Central memory CD8-positive, alpha-beta T cell (primary cell): ENCODE measurements at places on chromosomes 7 and 10.

DNA sequence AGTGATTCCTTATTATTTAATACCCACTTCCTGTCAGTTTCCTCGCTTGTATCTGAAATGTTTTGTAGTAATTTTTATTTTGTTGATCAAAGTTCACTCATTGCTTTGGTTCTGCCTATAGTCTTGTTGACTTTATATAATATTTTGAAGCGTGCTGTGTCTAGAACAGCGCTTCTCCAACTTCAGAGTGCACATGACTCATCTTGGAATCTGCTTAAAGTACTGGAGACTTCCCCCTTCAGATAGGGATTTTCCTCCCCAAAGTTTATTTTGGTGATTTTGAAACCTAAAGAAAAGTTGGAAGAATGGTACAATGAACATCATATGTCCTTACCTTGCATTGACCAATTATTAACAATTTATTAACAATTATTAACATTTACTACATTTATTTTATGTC is 5.8 kb downstream of the COMTD1 start:
- H3K27me3 ChIP-seq: no peaks in the 10 kb centered on the region
- H3K4me1 ChIP-seq: peaks cover 38% of the 10 kb centered on the region
- peaks cover 67% of the 10 kb centered on the region for H3K36me3 ChIP-seq
- H3K27ac ChIP-seq: peak overlapping the region; percentile 87

DNA sequence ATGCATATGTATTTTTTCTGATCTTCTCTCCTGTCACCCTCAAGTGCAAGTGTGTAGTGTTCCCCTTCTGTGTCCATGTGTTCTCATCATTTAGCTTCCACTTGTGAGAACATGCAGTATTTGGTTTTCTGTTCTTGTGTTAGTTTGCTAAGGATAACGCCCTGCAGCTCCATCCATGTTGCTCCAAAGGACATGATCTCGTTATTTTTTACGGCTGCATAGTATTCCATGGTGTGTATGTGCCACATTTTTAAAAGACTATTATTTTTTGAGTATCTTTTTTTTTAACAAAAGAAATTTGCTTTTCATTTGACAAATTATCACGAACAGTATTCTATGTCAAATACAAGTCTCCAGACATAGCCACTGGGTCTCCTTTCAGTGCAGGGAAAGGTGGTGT is 110.1 kb upstream of the ZNF746 start:
- H3K27me3 ChIP-seq: no peaks in the 10 kb centered on the region
- H3K36me3 ChIP-seq: peaks cover 51% of the 10 kb centered on the region
- H3K27ac ChIP-seq: no peak overlapping the region
- no peak for DNase-seq
- no peak overlapping the region for H3K4me3 ChIP-seq
- H3K4me1 ChIP-seq: peaks cover 21% of the 10 kb centered on the region

DNA sequence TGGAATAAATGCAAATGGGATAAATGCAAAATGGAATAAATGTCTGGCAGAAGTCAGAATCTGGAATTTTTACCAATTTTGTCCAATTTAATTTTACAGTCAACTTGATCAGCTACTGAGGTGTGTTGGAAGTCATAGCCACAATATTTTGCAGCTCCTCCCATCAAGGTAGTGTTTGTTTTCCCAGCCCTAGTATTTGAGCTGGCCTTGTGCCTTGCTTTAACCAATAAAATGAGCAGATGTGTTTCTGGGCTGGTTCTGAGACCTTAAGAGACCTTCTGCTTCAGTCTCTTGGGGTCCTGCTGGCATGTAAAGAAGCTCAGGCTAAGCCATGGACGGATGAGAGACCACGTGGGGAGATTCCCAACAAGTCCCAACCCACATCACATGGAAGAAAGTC is 42.7 kb upstream of the RSBN1L start:
- H3K4me1 ChIP-seq: no peaks in the 10 kb centered on the region
- peaks cover 2% of the 10 kb centered on the region for H3K36me3 ChIP-seq
- H3K27me3 ChIP-seq: no peaks in the 10 kb centered on the region
- DNase-seq: no peak

- H3K27me3 ChIP-seq: no peaks in the 10 kb centered on the region
- H3K36me3 ChIP-seq: peaks cover 5% of the 10 kb centered on the region
- H3K4me3 ChIP-seq: no peak overlapping the region
- no peak for DNase-seq
- H3K27ac ChIP-seq: no peak overlapping the region
Measured at GRCh38 chr10:70756700-70757360, 28.3 kb downstream of the TBATA start.

GRCh38 chr10:63480237-63480636 is 14.5 kb upstream of the JMJD1C start:
- peaks cover 35% of the 10 kb centered on the region for H3K4me1 ChIP-seq
- H3K27me3 ChIP-seq: no peaks in the 10 kb centered on the region
- no peak overlapping the region for H3K27ac ChIP-seq
- DNase-seq: no peak

DNA sequence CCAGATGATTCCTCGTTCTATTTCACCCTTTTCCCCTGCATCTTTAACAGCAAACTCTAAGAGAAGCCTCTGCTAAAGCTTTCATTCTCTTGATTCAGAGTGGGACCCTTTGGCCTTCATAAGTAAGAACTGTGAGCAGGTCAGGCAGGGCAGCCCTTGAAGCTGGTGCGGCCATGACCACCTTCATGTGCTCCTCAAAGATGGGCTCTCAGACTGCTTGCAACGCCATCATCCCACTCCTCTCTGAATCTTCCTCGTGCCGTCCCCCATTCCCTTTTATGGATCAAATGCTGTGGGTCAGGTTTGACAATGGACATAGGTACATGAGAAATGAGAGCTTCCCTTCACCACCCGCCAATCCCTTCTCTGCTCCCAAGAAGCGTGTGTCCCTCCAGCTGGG is 207.4 kb downstream of the TCF7L2 start:
- no peak for DNase-seq
- no peak overlapping the region for H3K4me3 ChIP-seq
- H3K4me1 ChIP-seq: no peaks in the 10 kb centered on the region
- no peak overlapping the region for H3K27ac ChIP-seq
- peaks cover 8% of the 10 kb centered on the region for H3K36me3 ChIP-seq

- H3K4me1 ChIP-seq: no peaks in the 10 kb centered on the region
- H3K4me3 ChIP-seq: no peak overlapping the region
- H3K27ac ChIP-seq: no peak overlapping the region
- no peaks in the 10 kb centered on the region for H3K27me3 ChIP-seq
Measured at GRCh38 chr7:115827305-115828045, 203.1 kb downstream of the TFEC start.

- H3K27me3 ChIP-seq: no peaks in the 10 kb centered on the region
- H3K36me3 ChIP-seq: peaks cover 13% of the 10 kb centered on the region
Measured at GRCh38 chr10:63464402-63465292, 1.1 kb downstream of the JMJD1C start.

GRCh38 chr7:47351233-47352154 is 230.4 kb downstream of the TNS3 start:
- no peak for DNase-seq
- no peaks in the 10 kb centered on the region for H3K4me1 ChIP-seq
- H3K27me3 ChIP-seq: no peaks in the 10 kb centered on the region
- no peak overlapping the region for H3K4me3 ChIP-seq
- H3K27ac ChIP-seq: no peak overlapping the region

DNA sequence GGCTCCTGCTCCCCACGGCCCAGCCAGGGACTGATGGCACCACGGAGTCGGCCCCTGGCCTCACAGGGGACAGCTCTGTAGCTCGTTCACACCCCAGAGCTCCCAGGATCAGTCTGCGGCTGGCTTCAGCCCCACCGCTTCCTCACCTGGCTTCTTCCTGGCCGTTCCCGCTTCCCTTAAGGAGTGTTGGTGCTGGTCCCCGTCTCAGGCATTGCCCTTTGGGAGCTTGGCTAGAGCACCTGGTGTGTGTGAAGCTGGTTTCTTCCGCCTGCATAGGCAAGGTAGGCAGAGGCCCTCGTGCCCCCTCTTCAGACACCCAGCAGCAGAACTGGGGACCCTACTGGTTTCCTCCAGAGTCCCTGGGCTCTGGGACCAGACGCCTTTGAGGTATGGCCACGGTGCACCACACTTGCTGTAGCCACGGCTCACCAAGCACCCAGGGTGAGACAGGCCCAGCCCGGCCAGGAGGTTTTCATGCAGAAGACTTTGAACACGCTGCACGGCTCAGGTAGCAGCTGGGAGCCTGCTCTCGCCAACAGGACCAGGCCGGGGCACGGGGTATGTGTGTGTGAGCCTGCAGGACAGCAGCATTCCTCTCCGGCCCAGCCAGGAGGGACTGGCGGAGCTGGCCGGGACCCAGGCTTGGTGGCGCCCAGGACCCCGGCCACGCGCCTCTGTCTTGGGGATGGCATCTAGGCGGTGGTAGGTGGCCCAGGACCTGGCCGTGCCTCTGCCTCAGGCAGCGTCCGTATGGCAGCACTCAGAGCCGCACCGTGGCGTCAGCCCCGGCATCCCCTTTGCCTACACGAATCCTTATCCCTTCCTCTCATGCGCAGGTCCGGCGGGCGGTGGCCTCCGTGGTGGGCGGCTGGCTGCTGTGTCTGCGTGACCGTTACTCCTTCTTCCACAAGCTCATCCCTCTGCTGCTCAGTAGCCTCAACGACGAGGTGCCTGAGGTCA is 13.2 kb upstream of the PRKAR1B start:
- H3K36me3 ChIP-seq: peaks cover 14% of the 10 kb centered on the region
- peaks cover 7% of the 10 kb centered on the region for H3K4me1 ChIP-seq
- no peak for DNase-seq
- no peaks in the 10 kb centered on the region for H3K27me3 ChIP-seq
- H3K4me3 ChIP-seq: no peak overlapping the region

GRCh38 chr7:115574681-115575291 is 455.8 kb downstream of the TFEC start:
- DNase-seq: no peak
- no peaks in the 10 kb centered on the region for H3K4me1 ChIP-seq
- no peak overlapping the region for H3K27ac ChIP-seq
- H3K27me3 ChIP-seq: no peaks in the 10 kb centered on the region

DNA sequence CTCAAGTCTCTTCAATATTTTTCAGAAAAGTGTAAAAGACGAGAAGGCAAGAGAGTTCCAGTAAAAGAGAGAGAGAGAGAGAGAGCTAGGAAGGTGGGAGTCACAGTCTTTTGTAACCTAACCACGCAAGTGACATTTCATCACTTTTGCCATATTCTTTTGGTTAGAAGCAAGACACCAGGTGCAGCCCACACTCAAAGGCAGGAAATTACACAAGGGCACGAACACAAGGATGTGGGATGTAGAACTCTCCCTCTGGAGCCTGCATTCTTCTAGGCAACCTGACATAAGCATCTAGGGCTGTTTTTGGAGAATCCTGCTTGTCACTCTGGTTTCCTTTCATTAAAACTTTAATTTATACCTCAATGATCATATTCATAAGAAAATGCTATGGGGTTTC is 1213.1 kb downstream of the DNAJB9 start:
- H3K27me3 ChIP-seq: no peaks in the 10 kb centered on the region
- H3K4me3 ChIP-seq: no peak overlapping the region
- H3K27ac ChIP-seq: no peak overlapping the region
- no peak for DNase-seq
- H3K4me1 ChIP-seq: no peaks in the 10 kb centered on the region

- H3K36me3 ChIP-seq: no peaks in the 10 kb centered on the region
- H3K27me3 ChIP-seq: no peaks in the 10 kb centered on the region
- no peak overlapping the region for H3K27ac ChIP-seq
- no peak for DNase-seq
Measured at GRCh38 chr10:126508535-126509040, 120.3 kb upstream of the ADAM12 start.

DNA sequence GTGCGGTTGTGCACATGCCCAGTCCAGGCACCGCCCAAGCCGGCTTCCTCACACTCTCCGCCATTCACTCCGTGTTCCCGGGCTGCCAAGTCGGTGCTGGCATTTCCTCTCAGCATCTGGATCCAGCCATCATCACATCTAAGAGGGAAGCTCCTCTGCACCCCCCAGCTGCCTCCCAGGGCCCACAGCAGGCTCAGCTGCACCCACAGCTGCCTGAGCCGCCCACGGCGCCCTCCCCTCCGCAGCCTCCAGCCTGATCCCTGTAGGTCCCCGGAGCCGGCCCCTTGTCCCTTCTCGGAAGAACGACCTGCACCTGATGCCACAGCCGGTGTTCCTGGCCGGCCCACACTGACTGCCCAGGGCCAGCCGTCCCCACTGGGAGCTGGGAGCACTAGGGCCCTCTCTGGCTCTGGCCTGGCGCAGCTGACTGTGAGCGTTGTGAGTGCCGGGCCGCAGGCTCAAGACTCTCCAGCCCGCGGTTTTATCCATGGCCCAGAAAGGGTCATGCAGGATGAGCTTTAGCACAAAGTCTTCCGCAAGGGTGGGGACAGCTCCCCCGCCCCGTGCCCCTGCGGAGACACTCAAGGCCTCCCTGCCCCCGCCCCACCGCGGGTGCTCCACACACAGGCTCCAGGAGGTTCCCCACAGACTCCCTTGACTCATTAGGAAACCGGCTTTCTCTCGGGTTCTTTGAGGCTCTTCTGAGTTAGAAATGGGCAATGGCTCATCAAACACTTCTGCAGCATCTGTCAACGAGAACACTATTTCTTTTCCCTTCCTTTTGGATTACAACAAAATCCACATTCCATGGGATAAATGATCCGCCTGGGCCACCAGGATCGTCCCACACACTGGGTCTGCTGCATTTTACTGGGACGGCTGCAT is 31.2 kb downstream of the CFAP46 start:
- H3K36me3 ChIP-seq: peaks cover 2% of the 10 kb centered on the region
- H3K27me3 ChIP-seq: no peaks in the 10 kb centered on the region
- no peak for DNase-seq
- no peak overlapping the region for H3K27ac ChIP-seq
- H3K4me1 ChIP-seq: no peaks in the 10 kb centered on the region
- H3K4me3 ChIP-seq: no peak overlapping the region

GRCh38 chr7:1757601-1758000 is 87.5 kb downstream of the ELFN1 start:
- peaks cover 9% of the 10 kb centered on the region for H3K4me1 ChIP-seq
- no peaks in the 10 kb centered on the region for H3K36me3 ChIP-seq
- no peak overlapping the region for H3K4me3 ChIP-seq
- no peak overlapping the region for H3K27ac ChIP-seq
- peaks cover 41% of the 10 kb centered on the region for H3K27me3 ChIP-seq

DNA sequence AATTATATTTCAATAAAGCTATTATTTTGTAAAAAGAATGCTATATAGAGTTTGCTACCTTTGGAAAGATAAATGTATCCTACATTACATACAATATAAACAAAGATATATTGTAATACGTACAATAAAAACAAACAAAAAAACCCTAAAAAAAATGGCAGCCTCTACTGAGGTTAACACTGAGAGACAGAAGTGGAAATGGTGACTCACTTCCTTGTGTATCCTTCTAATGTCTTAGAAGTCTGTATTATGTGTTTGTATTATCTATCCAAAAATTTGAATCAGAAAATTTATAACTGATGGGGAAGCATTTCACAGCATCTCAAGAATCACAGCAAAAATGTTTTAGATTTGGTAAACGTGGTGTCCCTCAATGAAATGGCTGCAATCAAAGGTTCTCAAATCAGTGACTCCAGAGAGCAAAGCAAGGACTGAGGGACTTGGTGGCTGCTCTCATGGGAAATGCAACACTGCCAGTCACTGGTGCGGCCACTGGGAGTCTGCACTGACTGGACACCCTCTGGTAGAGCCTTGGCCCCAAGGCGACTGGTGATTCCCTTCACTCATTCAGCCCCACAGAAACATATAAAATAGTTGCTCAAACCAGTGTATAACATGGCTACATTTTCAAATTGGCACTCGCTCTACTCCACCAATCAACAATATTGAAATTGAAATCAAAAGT is 53.8 kb downstream of the PANK1 start:
- no peak overlapping the region for H3K27ac ChIP-seq
- H3K4me3 ChIP-seq: no peak overlapping the region
- no peaks in the 10 kb centered on the region for H3K27me3 ChIP-seq
- no peaks in the 10 kb centered on the region for H3K4me1 ChIP-seq

GRCh38 chr7:149872419-149873073 is 1.2 kb upstream of the ATP6V0E2 start:
- no peaks in the 10 kb centered on the region for H3K27me3 ChIP-seq
- H3K36me3 ChIP-seq: peaks cover 23% of the 10 kb centered on the region
- DNase-seq: no peak
- H3K4me1 ChIP-seq: peaks cover 72% of the 10 kb centered on the region
